ENCODE measurements at places on chromosomes 3 and 15.

GRCh38 chr3:95154766-95155165, 1091.9 kb downstream of the NSUN3 start:
- DNase-seq, result peak; percentile 1

DNA sequence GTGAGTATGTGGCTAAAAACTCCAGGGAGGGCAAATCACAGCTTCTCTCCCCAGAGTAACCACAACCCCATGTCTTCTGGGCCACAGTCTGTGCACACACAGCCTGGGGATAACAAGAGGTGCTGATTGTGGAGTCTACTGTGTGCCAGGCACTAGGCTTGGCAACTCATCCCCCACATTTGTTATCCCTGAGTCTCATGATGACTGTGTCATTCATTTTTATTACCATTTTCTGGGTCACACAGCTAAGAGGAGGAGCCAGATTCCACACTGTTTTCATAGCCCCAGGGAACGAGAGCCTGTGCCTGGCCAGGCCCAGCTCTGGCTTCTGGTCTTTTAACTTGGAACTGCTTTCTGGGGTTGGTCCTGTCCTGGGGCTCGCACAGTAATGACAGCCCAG, 34.5 kb downstream of the ESYT3 start:
- peak; percentile 44 for DNase-seq

DNA sequence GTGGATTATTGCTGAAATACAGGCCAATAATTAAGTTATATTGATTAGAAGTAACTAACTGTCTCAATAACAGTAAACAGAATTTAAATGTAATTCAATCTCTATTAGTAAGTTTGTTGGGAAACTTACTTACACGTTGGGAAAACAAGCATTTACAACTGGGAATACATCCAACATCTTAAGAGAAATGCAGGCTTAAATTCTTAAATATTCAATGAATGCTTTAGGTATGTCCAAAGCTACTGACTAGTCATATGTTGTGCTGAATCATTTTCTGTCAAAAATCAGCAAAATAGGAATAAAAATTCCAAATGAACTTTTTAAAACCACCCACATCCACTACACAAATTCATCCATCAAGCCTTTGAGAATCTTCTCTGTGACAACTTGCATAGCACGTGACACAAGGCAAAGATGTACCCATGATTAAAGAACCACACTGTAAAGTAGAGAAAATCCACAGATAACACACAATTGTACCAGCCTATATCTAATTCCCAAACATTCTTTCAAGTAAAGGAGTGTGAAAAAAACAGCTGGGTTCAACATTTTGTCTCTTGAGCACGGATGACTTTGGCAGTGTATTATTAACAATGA, 60.0 kb downstream of the NMNAT3 start:
- DNase-seq, result no peak

GRCh38 chr3:149369991-149370866, 7.2 kb downstream of the TM4SF1 start:
- no peak for DNase-seq

GRCh38 chr15:100090411-100090810, 251.4 kb downstream of the ADAMTS17 start:
- DNase-seq, result no peak

- DNase-seq, result no peak
These were observed 2.6 kb upstream of the AGBL1 start for GRCh38 chr15:86077070-86077469.

DNA sequence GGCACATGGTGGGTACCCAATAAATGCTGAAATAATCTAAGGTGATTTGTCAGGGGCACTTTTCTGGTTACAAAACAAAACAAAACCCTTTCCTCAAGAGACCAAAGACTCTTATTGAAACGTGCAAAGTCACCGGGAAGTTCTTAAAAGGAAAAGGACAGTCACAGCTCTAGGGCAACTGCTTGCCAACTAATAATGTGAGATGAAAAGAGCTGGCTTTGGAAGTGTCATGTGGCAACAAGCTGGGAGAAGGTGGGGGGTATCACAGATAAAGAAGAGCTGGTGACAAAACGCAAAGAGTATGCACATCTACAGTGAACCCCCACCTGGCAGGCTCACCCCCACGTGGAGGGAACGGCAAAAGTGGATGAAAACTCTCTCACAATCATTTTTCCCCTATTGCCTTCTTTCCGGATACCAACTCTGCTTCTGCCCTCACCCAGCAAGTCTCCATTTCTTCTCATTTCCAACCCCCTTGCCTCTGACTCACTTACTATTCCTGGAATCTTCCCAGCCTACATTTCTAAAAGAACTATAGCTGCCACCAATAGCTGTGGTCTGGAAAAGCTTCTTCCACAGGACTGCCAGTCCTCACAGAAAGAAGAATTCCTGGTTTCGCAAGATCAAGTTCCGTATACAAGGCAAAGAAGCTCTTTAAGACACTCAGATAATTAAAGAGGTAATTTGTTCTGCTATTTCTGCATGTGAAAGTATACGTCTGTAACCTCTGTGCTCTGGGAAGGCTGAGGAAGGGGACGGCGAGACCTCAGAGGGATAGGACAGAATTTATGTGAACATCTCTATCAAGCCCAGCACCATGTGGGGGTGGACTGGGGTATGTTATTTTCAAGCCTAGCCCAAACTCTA, 21.8 kb upstream of the ANPEP start:
- peak; percentile 71 for DNase-seq
